ENCODE measurements at places on chromosomes 2 and 18.

DNA sequence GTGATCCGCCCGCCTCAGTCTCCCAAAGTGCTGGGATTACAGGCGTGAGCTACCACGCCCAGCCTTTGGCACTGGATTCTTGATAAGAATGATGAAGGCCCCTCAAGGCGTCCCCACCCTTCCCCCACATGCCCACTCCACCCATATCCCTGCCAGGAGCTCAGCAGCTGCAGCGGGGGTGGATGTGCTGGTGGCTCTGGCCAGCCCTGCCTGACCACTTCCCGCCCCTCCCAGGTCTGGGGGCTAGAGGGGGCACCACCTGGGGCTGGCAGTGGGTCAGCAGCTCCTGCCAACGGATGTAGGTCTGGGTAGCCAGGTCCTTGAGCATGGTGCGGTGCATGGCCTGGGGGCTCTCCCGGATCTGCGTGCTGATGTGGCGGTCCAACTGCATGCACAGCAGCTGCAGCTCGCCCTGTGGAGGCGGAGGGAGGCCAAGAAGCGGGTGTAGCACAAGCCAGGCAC, 7.8 kb upstream of the SEMA4C start:
- DNase-seq = no peak

DNA sequence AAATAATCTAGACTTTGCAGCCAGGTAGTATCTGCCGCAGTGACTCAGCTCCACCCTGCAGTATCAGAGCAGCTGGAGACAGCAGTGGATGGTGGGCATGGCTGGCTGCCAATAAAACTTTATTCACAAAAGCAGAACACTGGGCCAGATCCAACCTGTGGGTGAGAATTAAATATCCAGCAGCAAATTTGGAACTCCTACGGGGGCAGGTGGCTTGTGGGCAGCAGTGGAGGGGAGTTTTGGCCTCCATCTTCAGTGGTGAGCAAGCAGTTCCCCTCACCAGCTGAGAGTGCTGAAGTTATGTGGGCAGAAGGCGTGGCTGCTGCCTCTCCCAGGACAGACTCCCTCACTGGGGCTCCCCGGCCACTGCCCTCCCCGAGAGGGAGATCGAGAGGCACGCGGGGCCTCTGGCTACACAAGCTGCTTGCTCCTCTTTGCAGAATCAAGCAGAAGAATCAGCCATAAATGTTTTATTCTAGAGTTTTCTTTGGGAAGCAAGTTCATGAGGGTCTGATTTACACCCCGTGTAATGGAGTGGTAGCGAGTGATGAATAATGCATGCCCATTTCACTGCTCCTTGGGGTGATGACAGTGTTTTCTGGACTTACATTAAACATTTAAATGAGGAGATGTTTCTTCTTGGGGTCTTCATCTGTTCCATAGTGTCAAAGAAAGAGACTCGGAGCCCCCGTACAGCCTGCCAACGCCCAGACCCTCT, 204.3 kb downstream of the SEPTIN10 start:
- DNase-seq = no peak

DNA sequence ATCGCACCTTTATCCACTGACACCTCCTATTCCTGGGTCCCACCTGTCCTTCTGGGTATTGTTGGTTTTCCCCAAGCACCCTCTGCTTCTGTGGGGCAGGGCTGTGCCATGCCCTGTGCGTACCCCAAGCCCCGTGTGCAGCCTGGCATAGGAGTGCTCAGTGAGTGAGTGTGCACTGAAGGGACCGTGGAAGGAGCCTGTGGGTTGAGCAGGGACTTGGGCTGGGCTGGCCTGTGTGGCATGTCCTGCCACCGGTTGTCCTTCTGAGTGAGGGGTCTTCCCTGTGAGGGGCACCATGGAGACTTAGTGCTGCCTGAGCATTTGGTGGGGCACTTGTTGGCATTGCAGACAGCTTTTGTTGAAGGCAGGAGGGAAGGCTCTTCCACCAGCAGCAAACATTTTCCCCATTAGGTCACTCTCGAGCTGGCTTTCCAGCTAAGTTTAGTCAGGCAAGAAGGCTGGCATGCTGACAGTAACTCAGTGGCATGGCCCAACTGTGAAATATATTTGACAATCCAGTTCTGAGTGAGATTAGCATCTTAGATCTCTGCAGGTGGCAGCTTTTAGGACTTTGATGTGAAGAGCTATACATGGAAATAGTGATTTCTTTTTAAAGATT, 64.7 kb downstream of the LPIN1 start:
- no peak for DNase-seq

DNA sequence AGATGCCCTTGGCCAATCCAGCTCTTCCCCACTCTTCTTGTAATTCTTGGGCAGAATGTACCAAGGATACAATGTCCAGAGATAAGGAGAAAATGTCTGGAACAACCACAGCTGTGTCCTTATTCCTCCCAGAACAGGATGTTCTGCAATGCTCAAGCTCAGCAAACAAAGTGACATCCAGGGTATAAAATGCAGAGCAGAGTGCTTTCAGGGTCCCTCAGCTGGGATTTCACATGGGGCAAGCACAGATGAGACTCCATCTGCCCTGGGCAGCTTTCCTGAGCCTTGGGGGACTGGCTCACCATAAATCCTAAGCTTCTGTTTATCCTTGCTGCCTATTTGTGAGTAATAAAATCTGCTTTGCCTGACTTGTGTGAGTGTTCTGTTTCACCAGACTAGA, 127.4 kb downstream of the VAPA start:
- no peak for DNase-seq
